Cardiac septum (tissue), 1 donor: ENCODE measurements at places on chromosomes 4 and X. TPM values are rescaled to one million over a fixed set of nuclear protein-coding genes. Genes with fewer than 3 reads are reported as not detected.

- no peak for DNase-seq
These were observed 6.9 kb downstream of the MSN start for GRCh38 chrX:65674204-65674893.

DNA sequence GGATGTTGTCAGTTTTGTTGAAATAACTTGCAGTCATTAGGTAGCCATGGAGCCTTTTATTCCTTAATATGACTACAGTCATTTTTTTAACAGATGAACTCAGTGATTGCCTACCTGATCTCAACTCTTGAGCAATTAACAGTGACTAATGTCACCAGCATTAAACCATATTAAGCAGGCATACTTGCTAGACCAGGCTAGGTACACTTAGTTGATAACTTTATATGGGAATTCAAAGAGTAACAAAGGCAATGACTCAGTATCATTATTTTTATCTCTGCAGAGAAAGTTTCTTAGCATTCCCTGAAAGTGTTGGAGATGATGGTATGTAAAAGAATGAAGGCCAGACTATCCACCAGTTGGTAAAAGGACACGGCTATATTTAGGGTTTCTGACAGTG is at the start of gene C4orf54:
C4orf54 (minus strand) TSS at position 31 of the 400 bp plus-strand sequence. CDS start 3,180 bp downstream, outside the sequence.
- no peak for DNase-seq

- no peak for DNase-seq
These were observed 10.0 kb downstream of the BEX3 start for GRCh38 chrX:103386332-103386731.

GRCh38 chr4:4415107-4415805 is 28.4 kb downstream of the NSG1 start:
- DNase-seq, result peak; percentile 74

DNA sequence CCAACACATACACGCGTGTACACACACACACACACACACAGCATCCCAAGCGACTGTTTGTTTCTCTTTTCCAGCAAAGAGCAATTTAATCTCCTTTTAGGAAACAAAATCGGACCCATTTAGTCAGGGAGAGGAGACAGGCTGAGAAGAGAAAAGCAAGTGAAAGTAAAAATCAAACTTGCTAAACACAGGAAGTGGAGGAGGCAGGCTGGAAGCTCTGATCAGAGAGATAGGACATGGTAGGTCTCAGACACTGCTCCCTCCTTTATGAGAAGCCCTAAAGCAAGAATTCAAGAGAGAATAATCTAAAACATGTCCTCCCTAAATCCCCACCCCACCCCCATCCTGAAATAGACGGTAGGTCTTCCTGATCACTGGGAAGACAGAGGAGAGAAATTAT is 62.3 kb downstream of the GPC3 start:
- no peak for DNase-seq

GRCh38 chr4:6703786-6704185 is 5.9 kb downstream of the MRFAP1L1 start:
- DNase-seq, result no peak

DNA sequence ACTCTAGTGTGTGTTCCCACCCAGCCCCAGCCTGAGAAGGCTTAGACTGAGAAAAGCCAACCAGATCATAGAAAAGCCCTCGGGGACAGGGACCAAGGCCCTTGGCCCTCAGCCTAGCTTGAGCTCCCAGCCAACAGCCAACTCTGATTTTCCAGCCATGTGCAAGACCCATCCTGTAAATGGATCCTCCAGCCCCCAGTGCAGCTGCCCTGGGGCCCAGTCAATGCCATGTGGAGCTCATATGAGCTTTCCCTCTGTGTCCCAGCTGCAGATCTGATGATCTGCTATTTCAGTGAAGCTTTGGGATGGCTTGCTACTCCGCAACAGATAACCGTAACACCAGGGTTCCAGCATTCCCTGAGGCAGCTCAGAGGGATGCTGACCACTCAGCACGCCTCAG is 40.5 kb upstream of the CDKN2AIP start:
- no peak for DNase-seq

GRCh38 chr4:152218576-152218975 is 317.3 kb downstream of the FBXW7 start:
- no peak for DNase-seq

- DNase-seq, result peak; percentile 31
These were observed 55.2 kb downstream of the HTRA3 start for GRCh38 chr4:8324640-8325239.

DNA sequence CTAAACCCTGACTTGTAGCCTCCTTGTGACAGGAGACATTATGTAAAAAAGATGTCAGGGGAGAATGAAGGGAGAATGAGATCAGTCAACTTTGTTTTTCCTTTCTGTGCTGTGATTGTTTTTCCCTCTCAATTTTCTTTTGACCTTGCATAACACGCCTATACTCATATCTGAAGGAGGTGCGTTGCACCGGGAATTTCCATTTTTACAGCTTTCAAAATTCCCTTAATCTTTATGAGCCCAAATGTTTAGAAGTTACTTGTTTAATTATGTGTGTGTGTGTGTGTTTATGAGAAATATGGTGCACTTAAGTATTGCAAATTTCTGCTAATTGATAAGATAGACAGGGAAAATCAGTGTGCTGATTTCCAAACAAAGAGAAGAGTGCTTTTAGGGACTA is 21.6 kb downstream of the SYNPO2 start:
- DNase-seq, result no peak

GRCh38 chr4:54433686-54434085 is 204.6 kb downstream of the PDGFRA start:
- no peak for DNase-seq

DNA sequence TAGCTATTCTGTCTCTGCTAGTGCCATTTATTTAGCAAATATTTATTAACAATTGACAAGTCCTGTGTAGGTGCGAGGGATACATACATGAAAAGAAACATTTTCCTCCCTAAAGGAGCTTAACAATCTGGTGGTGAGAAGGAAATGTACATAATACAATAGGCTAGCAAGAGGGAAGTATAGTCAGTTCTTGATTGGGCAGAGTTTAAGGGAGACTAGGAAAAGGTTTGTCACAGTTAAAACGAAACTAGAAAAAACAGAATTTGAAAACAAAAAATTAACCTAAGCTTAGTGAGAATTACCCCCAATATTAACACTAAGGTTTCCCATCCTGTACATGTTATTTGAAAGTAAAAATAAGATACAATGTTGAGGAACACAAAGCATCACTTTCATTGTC is 8.6 kb upstream of the MAML3 start:
- no peak for DNase-seq

GRCh38 chr4:81454948-81455347 is 16.8 kb downstream of the RASGEF1B start:
- no peak for DNase-seq

DNA sequence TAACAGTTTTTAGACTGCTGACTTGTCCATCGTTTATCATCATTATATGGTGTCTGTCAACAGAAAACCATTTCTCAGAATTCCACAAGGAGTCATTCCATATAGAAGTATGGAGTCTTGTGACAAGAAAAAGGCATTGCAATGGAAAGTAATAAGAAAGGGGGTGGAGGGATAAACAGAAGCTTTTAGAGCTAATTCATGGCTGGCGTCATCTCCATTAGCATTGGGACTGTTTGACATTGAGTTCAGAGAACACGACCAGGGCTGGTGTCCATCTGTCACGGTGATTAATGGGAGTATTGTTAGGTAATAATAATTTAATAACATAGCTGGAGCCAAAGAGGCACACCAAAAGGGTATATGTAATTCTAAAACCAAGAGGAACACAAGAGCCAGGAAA is 101.9 kb upstream of the SFRP2 start:
- no peak for DNase-seq

DNA sequence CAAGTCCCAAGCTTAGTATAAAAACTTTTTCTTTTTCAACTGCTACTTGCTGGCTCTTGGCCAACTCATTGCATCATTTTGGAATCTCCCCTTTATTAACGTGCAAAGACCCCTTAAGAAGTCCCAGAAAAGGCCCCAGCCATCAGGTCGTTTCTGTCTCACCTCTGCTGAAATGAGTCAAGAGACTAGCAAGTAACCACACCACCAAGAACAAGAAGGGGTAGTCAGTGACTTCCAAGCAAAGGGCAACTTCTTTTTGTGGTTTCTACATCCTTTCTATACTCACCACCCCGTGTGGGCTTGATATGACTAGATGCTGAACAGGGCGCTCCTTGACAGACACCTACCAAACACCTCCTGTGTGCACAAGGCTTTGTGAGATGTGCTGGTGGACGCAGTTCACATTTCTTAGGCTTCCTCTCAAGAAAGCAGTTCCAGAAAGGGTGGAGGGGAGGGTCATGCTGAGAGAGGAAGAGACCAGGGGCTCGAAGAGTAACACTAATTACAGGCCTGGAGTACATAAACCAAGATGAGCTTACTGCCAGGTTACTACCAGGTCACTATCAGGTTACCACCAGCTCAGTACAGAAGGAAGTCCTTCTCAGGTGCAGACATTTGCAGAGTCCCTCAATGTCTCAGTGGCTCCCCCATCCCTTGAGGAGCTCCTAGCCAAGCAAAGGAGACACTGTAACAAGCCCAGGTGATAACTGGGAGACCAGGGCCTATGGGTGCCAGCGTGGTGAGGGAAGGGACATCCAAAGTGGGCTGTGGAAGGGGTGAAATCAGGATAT is 19.3 kb downstream of the JAKMIP1 start:
- DNase-seq, result no peak

GRCh38 chr4:119025916-119026661 is 109.5 kb upstream of the MYOZ2 start:
- DNase-seq, result no peak

GRCh38 chr4:143329985-143330384 is 6.7 kb upstream of the GAB1 start:
- DNase-seq, result no peak

DNA sequence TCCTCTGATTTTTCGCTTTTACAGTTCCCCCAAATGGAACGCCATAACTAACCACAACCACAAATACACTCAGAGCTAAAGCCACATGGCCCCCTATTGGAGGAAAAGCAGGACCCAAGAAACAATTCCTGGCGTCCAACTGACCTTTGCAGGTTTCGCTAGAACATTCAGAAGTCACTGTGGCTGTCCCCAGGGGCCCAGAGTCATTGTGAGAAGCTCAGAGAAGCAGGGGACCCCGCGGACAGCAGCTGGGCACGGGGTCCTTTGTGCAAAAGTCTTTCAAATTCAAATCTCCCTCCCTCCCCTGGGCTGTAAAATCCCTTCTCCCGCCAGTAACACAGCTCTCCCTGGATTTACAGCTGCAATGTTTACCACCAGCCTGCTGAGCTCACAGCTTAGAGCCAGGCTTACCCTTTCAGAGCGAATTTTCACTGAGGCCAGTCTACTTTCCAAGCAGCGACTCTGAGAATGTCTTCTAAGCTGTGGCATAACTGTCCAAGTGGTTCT is 214.8 kb downstream of the CRLF2 start:
- DNase-seq, result no peak

DNA sequence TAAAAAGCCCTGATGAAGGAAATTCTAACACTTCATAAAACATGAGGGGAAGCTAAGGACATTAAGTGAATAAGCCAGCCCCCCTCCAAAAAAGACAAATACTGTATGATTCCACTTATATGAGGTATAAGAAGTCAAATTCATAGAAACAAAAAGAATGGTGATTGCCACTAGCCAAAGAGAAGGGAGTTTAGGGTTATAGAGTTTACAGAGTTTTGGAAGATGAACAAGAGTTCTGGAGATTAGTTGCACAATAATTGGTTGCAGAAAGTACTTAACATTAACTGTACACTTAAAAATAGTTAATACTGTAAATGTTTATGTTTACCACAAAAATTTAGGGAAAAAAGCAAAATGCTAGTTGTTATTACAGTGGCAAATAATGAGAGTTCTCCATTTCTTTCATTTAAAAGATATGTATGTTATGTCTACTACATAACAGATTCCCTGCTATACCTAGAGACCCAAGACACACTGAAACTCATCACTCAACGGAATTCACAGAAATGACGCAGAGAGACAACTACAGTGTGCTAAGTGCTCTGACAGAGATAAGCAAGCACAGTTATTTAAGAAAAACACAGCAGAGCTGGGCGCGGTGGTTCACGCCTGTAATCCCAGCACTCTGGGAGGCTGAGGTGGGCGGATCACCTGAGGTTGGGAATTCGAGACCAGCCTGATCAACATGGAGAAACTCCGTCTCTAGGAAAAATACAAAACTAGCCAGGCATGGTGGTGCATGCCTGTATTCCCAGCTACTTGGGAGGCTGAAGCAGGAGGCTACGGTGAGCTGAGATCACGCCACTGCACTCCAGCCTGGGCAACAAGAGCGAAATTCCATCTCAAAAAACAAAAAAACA is 37.2 kb downstream of the EIF4E start:
- DNase-seq, result no peak

GRCh38 chr4:143581331-143581946 is 67.9 kb downstream of the SMARCA5 start:
- no peak for DNase-seq

Gene CENPVL1
- total RNA-seq, result not detected

Gene CT83
- not detected for total RNA-seq

Gene RTL3
- total RNA-seq, result 0.24 TPM

Gene WDFY3
- total RNA-seq, result 60.9 TPM

Gene IL13RA2
- 0.54 TPM for total RNA-seq

Gene GAGE12E
- total RNA-seq, result not detected

Gene PRDM8
- 1.6 TPM for total RNA-seq

Gene CSAG1
- not detected for total RNA-seq

Gene USP27X
- total RNA-seq, result 2.3 TPM

Gene CXorf65
- not detected for total RNA-seq

Gene MAGEE2
- total RNA-seq, result not detected

Gene ABCG2
- 4.4 TPM for total RNA-seq

Gene SPANXC
- not detected for total RNA-seq

Gene NPFFR2
- not detected for total RNA-seq

Gene ART3
- total RNA-seq, result 57.0 TPM
